Chondrocyte (in vitro differentiated cells): ENCODE measurements at places on chromosomes 4 and X. TPM values are rescaled to one million over a fixed set of nuclear protein-coding genes. Genes with fewer than 3 reads are reported as not detected.

SRPX2 gene
- 10.0 to 21.1 TPM (median 10.8 TPM) in 3 replicates for total RNA-seq

DNA sequence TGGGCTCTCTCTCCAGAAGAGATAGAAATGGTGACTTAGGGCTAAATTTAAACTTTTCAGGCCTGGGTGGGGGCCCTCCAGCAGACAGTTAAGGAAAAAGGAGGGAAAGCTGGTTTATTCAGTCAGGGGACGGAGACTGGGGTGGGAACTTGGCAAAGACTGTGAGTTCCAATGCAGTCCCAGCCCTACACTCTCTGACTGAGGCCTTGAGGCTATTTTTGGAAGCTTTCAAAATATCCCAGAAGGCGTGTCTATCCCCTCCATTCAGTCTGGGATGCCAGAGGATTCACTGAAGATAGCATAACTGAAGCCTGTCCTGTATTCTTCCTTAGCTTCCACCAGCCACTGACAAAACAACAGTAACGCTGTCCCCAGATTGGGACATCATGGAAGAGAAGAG, 32.1 kb upstream of the MSN start:
- DNase-seq, result no peak
- no peaks in the 10 kb centered on the region for H3K36me3 ChIP-seq
- H3K4me3 ChIP-seq, result peak overlapping the region; percentile 11
- H3K27ac ChIP-seq, result peak overlapping the region; percentile 95
- no peaks in the 10 kb centered on the region for H3K27me3 ChIP-seq

MAP3K15 gene
- total RNA-seq, result 0.18 to 0.22 TPM in 2 of 3 replicates, not detected in the other

NUP62CL gene
- total RNA-seq, result not detected in 3 replicates

IGFBP7 gene
- 3,991 to 5,189 TPM (median 5,125 TPM) in 3 replicates for total RNA-seq

DNA sequence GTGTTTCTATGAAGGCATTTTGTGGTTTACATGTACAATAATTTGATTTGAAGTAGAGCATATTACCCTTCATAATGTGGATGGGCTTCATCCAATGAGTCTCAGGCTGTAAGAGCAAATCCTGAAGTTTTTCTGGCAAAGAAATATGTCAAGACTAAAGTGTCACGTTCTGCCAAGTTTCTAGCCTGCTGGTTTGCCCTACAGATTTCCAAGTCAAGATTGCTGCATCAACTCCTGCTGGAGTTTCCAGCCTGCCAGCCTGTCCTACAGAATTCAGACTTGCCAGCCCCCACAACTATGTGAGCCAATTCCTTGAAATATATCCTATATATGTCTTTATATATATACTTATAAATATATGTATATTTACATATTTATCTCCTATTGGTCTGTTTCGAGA, 70.0 kb upstream of the RLIM start:
- no peaks in the 10 kb centered on the region for H3K27me3 ChIP-seq
- H3K36me3 ChIP-seq, result peaks cover 1% of the 10 kb centered on the region
- no peak for DNase-seq
- H3K4me3 ChIP-seq, result no peak overlapping the region
- H3K4me1 ChIP-seq, result no peaks in the 10 kb centered on the region
- H3K27ac ChIP-seq, result no peak overlapping the region

DNA sequence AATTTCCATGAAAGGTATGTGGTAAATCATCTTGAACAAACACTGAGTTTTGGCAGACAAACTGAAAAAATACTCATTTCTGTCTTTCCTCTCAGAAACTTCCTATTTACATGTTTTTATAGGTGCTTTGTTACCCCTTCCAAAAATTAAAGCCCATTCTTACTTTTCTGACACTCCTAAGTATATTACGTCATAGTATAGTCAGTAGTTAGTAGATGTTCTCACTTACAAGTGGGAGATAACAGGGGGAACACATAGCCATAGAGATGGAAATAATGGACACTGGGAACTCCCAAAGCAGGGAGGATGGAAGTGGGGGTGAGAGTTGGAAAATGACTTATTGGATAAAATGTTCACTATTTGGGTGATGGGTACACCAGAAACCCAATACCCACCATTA, 28.8 kb downstream of the TXK start:
- no peaks in the 10 kb centered on the region for H3K4me1 ChIP-seq
- no peaks in the 10 kb centered on the region for H3K36me3 ChIP-seq
- H3K27ac ChIP-seq, result no peak overlapping the region
- H3K4me3 ChIP-seq, result no peak overlapping the region
- DNase-seq, result no peak
- H3K27me3 ChIP-seq, result peaks cover 11% of the 10 kb centered on the region

DNA sequence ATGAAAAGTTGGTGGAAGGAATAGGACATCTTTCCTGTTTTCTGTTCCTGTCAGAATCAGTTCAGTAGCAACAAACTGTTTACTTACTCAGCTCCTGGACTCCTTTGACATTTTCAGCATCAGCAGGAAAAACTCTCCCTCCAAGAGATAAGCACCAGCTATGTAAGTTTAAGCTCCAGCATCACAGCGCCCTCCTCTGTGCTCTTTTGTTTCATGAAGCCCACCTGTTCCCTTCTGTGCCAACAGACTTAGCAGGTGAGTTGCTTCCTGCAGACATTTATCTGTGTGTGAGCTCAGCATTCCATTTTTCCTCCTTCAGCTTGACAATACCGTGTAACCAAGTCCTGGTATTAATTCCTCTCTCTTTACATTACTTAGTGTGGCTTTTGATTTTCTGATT, 644.1 kb upstream of the AGA start:
- no peak for DNase-seq
- H3K36me3 ChIP-seq, result no peaks in the 10 kb centered on the region
- peaks cover 12% of the 10 kb centered on the region for H3K27me3 ChIP-seq
- H3K4me1 ChIP-seq, result peaks cover 3% of the 10 kb centered on the region

LRP2BP gene
- 0.46 to 0.52 TPM (median 0.49 TPM) in 3 replicates for total RNA-seq

DNA sequence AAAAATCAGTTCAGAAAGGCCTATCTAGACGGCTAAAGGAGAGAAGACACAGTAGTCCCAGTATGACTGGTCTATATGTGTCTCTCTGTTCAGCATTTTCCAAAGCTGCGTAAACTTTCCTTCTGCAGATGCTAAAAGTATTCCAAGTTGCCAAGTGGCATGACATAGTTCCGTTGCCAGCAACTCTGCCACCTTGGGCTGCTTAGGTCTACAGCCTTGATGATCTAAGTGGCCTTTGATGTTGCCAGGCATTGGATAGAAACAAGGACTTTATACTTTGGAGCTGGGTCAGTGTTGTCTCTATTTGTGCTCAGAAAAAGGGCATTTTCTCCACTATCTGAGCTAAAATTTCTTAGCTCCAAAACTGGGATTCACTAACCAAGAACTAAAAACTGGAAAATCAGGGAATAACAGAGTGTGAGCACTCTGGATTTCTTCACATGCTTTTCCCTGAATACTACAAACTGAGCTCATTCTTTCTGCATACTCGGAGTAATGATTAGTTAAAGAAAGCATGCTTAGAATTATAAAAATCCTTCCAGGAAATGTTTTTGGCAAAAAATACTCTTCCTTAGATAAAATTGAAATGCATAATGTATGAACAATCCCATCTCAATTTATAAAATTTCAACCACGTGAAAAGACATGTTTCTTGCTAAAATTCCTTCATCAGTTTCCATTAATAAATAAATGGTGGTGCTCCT, 191.4 kb downstream of the ADAMTS3 start:
- DNase-seq, result no peak
- H3K36me3 ChIP-seq, result no peaks in the 10 kb centered on the region
- peak overlapping the region; percentile 78 for H3K27ac ChIP-seq
- no peak overlapping the region for H3K4me3 ChIP-seq
- peaks cover 48% of the 10 kb centered on the region for H3K4me1 ChIP-seq

GRCh38 chr4:153655928-153656327, 28.2 kb upstream of the TLR2 start:
- H3K4me1 ChIP-seq, result peaks cover 48% of the 10 kb centered on the region
- DNase-seq, result no peak
- no peak overlapping the region for H3K4me3 ChIP-seq
- no peaks in the 10 kb centered on the region for H3K27me3 ChIP-seq
- peak overlapping the region; percentile 17 for H3K27ac ChIP-seq

DNA sequence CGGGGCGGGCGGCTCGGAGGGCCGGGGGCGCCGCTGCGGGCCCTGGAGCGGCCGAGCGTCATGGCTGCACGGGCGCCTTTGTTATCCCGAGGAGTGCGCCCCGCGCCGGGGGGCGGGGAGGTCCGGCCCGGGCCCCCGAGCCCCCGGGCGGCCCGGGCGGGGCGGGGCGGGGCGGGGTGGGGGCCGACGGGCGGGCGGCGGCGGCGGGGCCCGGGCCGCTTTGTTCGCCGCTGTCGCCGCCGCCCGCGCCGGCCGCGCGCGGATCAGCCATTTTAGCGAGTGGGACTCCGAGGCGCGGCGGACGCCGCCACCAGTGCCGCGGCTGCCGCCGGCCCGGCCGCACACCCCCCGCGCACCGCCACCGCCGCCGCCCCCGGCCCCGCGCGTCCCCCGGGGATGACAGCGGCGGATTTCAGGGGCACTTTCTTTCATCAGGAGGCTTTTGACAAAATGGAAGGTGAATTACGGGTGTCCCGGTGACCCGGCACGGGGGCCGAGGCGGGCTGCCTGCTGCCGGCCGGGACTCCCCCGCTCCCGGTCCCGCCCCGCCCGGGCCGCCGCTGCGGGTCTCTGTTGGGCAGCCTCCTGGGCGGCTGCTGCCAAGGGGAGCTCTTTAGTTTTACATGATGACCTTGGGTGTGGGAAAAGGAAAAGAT, 1.2 kb downstream of the HMGB3 start:
- H3K4me3 ChIP-seq, result peak overlapping the region; percentile 76
- DNase-seq, result peak; percentile 72
- H3K4me1 ChIP-seq, result peaks cover 8% of the 10 kb centered on the region
- H3K36me3 ChIP-seq, result peaks cover 10% of the 10 kb centered on the region
- peak overlapping the region; percentile 72 for H3K27ac ChIP-seq

- DNase-seq, result no peak
- no peaks in the 10 kb centered on the region for H3K27me3 ChIP-seq
- no peak overlapping the region for H3K4me3 ChIP-seq
- H3K4me1 ChIP-seq, result peaks cover 22% of the 10 kb centered on the region
- no peak overlapping the region for H3K27ac ChIP-seq
- no peaks in the 10 kb centered on the region for H3K36me3 ChIP-seq
Observed at GRCh38 chr4:4995103-4995907, 24.0 kb downstream of the CYTL1 start.

GRCh38 chrX:2933125-2933900, 4.2 kb upstream of the ARSD start:
- H3K36me3 ChIP-seq, result peaks cover 2% of the 10 kb centered on the region
- peaks cover 9% of the 10 kb centered on the region for H3K4me1 ChIP-seq
- no peak for DNase-seq
- no peaks in the 10 kb centered on the region for H3K27me3 ChIP-seq
- no peak overlapping the region for H3K27ac ChIP-seq
- H3K4me3 ChIP-seq, result no peak overlapping the region

TLR1 gene
- 0.15 to 1.1 TPM (median 0.38 TPM) in 3 replicates for total RNA-seq

MAGEB2 gene
- total RNA-seq, result not detected in 3 replicates

DNA sequence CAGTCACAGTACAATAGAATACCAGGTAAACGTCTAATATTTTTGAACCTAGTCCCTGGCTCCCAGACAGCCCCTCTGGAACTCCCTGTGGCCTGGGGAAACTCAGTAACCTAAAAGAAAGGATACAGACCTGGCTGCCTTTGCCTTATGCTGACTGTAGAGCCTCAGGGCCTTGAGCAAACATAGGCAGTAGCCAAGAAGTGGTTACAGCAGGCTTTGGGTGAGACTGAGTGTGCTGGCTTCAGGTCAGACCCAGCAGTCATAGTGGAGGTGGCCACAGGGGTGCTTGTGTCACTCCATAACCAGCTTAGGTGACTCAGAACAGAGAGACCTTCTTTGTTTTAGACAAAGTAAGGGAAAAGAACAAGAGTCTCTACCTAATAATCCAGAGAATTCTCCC, 141.8 kb upstream of the PRDX4 start:
- no peak overlapping the region for H3K4me3 ChIP-seq
- H3K27me3 ChIP-seq, result peaks cover 13% of the 10 kb centered on the region
- no peaks in the 10 kb centered on the region for H3K4me1 ChIP-seq
- no peak overlapping the region for H3K27ac ChIP-seq
- H3K36me3 ChIP-seq, result peaks cover 4% of the 10 kb centered on the region
- DNase-seq, result no peak

PNCK gene
- 3.2 to 3.8 TPM (median 3.5 TPM) in 3 replicates for total RNA-seq

ATP2B3 gene
- 0.17 to 0.46 TPM (median 0.37 TPM) in 3 replicates for total RNA-seq

F8A3 gene
- 6.1 to 8.6 TPM (median 6.1 TPM) in 3 replicates for total RNA-seq

GRCh38 chr4:41141900-41142299, 72.4 kb downstream of the APBB2 start:
- H3K4me1 ChIP-seq, result peaks cover 69% of the 10 kb centered on the region
- DNase-seq, result no peak
- H3K27ac ChIP-seq, result peak overlapping the region; percentile 97
- no peak overlapping the region for H3K4me3 ChIP-seq
- peaks cover 10% of the 10 kb centered on the region for H3K36me3 ChIP-seq
- H3K27me3 ChIP-seq, result no peaks in the 10 kb centered on the region

VSIG1 gene
- total RNA-seq, result not detected in 3 replicates

DNA sequence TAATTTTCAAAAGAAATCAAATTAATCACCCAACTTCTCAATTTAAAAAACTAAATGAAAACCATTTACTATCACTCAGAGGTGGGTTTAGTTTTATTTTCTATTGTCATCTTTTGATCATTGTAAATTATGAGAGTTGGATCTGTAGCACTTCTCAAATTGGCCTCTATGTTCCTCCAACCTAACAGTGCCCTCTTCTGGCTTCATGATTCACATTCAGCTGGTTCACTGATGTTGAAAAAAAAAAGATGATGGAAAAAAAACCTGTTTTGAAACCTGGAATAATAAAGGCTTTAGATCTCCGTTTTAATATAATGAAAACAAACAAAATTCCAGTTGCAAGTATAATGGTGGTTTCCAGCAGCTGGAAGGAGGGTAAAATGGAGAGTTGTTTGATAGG, 2.4 kb upstream of the NBDY start:
- no peak for DNase-seq
- H3K36me3 ChIP-seq, result no peaks in the 10 kb centered on the region
- peaks cover 12% of the 10 kb centered on the region for H3K4me1 ChIP-seq
- no peak overlapping the region for H3K4me3 ChIP-seq
- H3K27me3 ChIP-seq, result peaks cover 2% of the 10 kb centered on the region
- H3K27ac ChIP-seq, result no peak overlapping the region

GRCh38 chr4:93086356-93086755, 742.2 kb upstream of the ATOH1 start:
- H3K27ac ChIP-seq, result no peak overlapping the region
- H3K36me3 ChIP-seq, result no peaks in the 10 kb centered on the region
- H3K4me1 ChIP-seq, result no peaks in the 10 kb centered on the region
- no peak overlapping the region for H3K4me3 ChIP-seq
- peaks cover 5% of the 10 kb centered on the region for H3K27me3 ChIP-seq
- DNase-seq, result no peak

GRCh38 chr4:176566769-176567168, 226.0 kb downstream of the VEGFC start:
- no peak overlapping the region for H3K27ac ChIP-seq
- no peak overlapping the region for H3K4me3 ChIP-seq
- H3K27me3 ChIP-seq, result peaks cover 2% of the 10 kb centered on the region
- H3K4me1 ChIP-seq, result no peaks in the 10 kb centered on the region
- H3K36me3 ChIP-seq, result no peaks in the 10 kb centered on the region

ZNF518B gene
- 26.6 to 35.1 TPM (median 32.9 TPM) in 3 replicates for total RNA-seq
